ENCODE measurements at places on chromosomes 5 and 9.

DNA sequence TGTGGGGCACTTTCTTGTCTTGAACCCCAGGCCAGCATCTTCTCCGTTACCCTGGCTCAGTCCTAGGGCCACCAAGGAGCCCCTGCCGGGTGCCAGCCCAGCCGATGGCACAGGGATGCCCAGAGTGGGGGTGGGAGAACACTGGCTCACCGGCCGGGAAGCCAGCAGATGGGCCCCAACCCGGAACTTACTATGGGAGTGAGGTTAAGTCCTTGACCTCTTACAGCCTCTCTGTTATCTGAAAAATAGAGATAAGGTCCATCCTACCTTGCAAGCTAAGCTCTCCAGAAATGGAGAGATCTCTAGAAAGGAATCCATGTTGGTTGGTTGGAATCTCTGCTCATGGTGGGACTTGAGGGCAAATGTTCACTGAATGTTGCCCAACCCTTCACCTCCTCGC is 20.8 kb downstream of the SH3PXD2B start:
- DNase-seq, result no peak

- DNase-seq, result no peak
These were observed 172.8 kb downstream of the RFK start for GRCh38 chr9:76221423-76221822.

DNA sequence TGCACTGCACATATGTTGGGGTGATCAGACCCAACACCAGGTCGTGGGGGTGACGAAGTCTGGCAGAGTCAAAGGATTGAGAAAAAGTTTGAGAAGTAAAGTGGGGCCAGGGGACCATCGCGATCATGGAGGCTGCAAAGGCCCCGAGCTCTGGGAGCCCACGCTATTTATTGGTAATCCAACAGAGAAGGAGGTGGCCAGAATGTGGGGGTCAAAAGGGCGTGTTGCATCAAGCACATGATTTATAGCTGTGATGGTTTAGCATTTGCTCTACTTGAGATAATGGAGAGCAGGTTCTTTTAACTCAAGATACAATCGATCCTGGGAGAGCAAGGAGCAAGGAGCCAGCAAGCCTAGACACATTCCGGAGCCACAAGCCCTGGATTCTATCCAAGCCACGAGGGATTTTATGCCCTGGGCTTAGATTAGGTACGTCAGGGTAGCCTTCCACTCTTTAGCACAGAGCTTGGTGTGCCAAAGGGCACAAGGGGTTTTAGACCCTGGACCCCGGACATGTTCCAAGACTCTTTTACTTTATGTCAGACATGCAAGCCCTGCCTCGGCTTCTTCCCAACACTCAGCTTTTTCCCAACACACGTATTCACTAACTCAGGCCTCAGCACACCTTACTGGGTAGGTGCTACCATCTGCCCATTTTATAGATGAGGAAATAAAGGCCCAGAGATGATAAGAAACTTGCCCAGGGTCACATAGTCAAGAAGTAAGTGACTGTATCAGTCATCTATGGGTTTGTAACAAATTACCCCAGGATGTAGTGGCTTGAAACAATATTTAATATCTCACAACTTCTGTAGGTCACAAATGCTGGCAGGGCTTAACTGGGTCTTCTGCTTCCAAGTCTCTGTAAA is 39.5 kb downstream of the NSUN2 start:
- DNase-seq, result no peak

GRCh38 chr5:14406554-14406849 is 175.1 kb upstream of the OTULINL start:
- peak; percentile 39 for DNase-seq

DNA sequence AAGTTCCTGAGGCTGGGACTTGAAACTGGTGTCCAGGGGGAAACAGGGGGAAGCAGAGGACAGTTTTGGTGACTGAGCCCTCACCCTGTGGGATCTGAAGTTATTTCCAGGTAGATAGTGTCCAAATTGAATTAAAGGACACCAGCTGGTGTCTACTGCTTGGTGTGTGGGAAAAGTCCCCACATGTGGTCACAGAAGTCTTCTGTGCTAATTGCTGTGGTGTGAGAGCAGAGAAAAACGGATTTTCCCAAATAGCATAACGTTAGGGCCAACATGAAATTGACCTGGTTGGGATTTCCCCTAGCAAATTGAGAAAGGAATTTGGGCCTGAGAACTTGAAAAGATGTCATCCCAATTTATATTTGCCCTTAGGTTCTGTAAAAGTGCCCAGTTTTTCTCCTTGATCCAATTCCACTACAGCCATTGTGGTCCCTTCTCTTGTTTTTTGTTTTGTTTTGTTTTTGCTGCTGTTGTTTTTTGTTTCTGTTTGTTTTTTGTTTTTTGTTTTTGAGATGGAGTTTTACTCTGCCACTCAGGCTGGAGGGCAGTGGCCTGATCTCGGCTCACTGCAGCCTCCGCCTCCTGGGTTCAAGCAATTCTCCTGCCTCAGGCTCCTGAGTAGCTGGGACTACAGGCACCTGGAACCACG is 5.6 kb upstream of the STARD4 start:
- no peak for DNase-seq

- DNase-seq, result no peak
These were observed 124.6 kb downstream of the SNCAIP start for GRCh38 chr5:122436615-122437014.

DNA sequence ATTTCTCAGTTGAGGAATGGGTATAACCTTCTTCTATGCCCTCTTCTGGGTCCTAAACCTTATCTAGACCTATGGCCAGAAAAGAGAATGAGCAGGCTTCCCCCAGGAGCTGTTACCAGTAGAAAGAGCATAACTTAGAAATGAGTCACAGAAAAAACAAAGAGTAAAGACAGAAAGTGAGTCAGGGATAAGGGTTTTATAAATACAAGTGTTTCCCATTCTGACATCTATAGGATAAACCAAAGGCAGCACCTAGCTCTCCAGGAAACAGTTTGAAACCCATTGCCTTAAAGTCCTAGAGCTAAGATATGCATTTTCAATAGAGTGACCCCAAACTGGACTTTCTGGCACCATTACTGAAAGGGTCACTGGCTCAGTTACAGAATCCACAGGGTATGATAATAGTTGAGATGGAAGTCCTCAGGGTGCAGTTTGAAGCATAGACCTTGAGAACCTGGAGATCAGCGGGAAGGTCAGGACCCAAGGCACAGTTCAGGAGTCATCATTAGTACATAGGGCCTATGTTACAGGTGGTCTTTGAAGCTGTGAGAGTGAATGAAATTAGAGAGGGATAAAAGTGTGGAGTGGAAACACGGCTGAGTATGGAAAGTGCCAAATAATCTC is 42.7 kb upstream of the LIFR start:
- peak; percentile 40 for DNase-seq

GRCh38 chr9:114220061-114220541 is 64.8 kb downstream of the COL27A1 start:
- DNase-seq, result peak; percentile 56

- no peak for DNase-seq
These were observed 45.1 kb upstream of the UGCG start for GRCh38 chr9:111851553-111851952.

DNA sequence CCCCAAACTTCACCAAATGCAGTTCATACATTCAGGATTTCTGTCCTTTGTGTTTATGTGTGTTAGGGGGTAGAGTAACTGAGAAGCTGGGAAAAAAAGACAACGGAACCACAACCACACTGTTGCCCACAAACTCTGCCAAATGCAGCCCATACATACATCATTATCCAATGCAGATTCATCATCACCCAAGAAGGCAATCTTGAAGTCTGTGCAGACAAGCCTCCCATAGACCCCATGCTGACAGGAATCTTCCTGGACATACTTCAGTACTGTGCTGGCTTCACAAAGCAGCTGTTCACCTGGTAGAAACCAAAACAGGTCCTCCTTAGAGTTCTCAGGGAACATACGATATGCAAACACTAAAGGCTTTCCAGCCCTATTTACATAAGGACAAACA is 38.9 kb downstream of the MTMR12 start:
- DNase-seq, result no peak

DNA sequence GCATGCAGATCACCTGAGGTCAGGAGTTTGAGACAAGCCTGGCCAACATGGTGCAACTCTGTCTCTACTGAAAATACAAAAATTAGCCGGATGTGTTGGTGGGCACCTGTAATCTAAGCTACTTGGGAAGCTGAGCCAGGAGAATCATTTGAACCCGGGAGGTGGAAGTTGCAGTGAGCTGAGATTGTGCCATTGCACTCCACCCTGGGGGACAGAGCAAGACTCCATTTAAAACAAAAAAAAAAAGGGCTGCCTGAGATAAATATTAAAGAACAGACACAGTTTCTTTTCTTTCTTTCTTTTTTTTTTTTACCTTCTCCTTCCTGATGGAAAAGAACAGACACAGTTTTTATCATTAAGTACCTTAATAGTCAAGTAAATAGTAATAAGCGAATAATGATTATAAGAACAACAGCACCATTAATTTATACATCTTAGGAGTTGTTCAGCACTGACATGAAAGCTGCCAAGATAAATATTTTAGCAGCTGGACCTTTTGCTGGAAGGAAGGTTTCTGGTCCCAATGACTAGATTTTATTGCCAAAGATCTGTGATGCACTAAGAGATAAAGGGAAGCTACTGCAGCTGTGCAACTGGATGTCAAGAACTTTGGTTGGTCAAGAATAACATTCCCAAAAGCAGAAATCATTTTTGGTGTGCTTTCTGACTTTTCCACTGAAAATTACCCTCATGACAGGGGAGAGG is 7.0 kb downstream of the CENPP start:
- no peak for DNase-seq

- no peak for DNase-seq
These were observed 1.9 kb downstream of the GABRP start for GRCh38 chr5:170785416-170785815.

- no peak for DNase-seq
These were observed 39.8 kb upstream of the CRB2 start for GRCh38 chr9:123316053-123316718.

DNA sequence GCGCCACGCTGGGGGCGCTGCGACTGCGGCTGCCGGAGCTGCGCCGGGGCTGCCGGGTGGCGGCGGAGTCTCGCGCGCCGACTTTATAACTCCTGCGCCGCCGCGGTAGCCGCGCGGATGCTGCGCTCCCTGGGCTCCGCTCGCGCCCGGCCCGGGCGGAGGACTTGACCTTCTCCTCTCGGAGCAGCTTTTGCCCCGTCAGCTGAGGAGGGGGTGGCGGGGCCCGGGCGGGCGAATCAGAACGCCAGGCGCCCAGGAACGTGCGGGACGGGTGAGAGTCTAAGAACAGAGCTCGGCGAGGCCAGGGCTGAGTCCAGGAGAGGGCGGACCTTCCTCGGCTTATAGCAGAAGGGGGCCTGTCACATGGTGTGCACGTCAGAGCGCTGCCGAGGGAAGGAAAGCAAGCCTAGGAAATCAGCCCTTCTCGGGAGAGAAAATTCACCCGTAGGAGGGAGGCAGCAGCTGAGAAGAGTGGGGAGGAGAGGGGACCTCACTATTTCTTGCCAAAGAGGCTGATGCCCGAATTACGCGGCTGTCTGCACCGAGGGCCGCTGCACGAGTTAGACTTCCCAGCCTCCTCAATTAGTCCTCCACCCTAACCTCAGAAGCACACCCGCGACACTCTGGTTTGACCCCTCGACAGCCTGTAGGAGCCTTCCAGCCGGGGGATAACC is at the start of gene FOXD1:
Gene FOXD1, minus strand, starts transcription at position 315 of the 674 bp plus-strand sequence. CDS start 415 bp downstream, outside the sequence.
- DNase-seq, result peak; percentile 65

DNA sequence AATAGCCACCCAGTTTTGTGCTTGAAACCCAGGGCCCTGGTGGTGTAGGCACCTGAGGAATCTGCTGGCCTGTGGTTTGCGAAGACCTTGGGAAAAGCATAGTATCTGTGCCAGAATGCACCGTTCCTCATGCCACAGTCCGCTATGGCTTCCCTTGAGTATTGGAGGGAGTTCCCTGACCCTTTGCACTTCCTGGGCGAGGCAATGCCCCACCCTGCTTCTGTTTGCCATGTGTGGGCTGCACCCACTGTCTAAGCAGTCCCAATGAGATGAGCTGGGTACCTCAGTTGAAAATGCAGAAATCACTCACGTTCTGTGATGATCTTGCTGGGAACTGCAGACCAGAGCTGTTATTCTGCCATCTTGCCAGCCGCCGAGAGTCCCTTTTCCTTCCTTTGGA is 483.5 kb downstream of the AGTPBP1 start:
- no peak for DNase-seq

Measured in BJ (cell line).